ENCODE measurements at places on chromosomes 4 and X.

GRCh38 chr4:148795156-148795864, 353.1 kb upstream of the NR3C2 start:
- DNase-seq: no peak

DNA sequence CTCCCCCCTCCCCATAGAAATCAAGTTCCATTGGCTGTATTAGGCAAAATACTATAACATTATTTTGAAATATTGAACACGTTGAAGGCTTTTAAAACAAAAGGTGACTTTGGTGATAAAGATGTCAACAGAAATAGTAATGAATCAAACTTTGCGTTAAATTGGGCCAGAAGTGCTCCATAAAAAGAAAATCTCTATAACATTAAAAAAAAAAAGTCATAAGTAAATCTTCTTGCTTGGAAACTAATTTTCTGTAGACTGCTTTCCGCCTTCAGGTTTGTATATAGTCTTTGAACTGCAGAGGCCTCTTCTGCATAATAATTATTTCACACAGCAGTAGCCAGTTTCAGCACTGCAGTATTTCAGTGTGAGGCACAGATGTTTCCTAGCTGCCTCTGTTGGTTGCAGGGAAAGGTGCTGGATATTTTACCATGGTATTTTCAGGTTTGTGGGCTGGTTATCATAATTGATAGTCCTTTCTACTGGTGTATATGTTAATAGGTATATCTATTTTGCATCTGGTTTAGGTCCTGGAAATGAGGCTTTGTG, 158.9 kb downstream of the KDM6A start:
- DNase-seq: no peak

DNA sequence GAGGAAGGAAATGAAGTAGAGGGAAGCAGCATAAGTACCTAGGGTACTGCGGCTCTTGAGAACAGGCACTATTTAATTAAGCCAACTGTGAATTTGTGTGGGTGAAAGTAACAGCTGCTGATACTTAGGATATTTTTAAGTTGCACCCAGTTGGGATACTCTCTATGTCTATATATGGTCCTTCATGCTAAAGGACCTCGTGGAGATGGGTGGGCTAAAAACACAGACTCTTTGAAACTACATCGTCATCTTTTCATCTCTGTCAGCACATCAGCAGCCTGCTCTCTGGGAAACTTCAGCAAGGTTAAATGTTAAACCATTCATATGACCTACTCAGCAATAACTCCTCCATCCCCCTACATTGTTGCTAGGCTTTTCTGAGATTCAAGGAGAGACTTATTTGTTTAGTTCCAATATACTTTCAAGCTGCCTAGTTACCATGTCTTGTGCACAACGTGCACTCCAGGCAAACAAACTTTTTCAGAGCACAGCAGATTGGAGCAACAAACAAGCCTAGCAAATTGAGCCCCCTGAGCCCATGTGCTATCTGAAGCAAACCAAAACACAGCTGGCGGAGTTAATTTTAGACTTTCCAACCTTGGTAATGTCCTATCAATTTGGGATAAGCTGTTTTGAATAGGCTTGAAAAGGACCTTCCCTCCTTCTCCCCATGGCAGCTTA, 6.2 kb upstream of the MOB1B start:
- DNase-seq: no peak

DNA sequence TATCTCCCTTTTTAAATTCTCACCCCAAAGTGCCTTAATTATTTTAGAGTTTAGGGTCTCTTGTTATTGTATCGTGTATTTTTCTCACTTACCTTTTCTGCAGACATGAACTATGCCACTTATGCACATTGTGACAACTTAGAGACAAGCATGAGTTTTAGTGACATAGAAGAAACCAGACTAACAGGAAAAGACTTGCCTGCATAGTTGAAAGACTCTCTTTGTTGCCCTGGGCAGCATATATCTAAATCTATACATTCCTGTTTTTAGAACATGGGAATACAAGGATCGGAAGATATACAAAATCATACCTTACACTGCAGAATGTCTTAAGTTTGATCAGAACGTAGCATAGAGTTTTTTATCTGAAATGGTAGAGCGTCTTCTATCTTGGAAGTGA, 45.1 kb upstream of the ANKRD17 start:
- DNase-seq: no peak

DNA sequence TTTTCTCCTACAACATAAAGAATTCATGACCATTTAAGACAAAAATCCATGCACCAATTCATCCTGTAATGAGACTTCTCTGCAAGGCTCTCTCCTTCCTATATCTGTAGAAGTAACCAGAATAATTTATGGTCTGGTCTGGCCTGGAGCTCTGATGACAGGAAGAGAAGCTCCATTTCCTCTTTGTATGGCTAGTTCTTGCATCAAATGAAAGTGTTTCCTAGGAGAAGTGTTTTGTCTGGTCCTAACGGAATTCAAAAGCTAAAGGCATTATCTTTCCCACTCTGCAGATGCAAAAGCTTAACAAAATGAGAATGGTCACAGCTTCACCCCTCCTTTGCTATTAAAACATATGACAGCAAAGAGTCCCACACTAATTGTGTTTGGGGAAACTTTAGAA, 55.1 kb downstream of the SPATA18 start:
- DNase-seq: no peak

DNA sequence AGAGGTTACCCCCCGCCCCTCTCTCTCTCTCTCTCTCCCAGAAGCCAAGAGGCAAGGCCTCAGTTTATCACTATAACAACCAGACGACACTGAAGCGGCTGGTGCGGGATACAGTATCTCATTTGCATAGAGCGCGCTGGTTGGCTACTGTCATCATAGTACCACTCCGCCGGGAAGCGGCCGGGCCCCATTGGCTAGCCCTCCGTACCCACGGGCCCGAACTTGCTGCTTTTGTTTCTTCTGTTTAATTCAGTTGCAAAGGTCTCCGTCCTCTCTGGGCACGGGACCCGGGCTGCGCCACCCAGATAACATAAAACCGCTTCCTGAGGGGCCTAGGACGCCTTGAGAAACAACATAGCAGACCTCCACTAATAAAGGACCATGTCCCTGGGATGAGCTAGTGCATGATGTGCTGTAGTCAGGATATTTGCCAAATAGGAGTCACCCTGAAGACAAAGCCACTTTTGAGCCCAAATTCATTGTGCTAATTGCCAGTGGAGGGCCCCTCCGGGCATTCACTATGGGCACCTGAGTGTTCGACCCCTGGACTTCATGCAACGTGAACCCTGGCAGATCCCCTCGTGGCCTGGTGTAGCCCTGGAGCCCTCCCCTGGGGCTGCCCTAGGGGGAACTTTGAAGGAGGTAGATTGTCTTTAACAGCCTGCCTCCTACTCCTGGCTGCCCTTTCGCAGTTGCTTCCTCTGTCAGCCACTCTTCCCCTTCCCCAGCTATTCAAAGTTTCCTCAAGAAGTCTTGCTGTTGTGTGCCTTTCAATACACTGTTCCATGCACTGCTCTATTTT, at the start of gene PCYT1B:
PCYT1B (minus strand) TSS at position 91 of the 802 bp plus-strand sequence. CDS start 242 bp downstream, outside the sequence.
- peak; percentile 71 for DNase-seq

Measured in EH (cell line).